Thoracic aorta (tissue), 2 donors: ENCODE measurements at places on chromosomes 13 and 19.

GRCh38 chr13:37791699-37792098 lies 77.9 kb downstream of the TRPC4 start:
- DNase-seq = no peak

GRCh38 chr13:38325426-38325825 lies 24.2 kb upstream of the UFM1 start:
- no peak for DNase-seq

DNA sequence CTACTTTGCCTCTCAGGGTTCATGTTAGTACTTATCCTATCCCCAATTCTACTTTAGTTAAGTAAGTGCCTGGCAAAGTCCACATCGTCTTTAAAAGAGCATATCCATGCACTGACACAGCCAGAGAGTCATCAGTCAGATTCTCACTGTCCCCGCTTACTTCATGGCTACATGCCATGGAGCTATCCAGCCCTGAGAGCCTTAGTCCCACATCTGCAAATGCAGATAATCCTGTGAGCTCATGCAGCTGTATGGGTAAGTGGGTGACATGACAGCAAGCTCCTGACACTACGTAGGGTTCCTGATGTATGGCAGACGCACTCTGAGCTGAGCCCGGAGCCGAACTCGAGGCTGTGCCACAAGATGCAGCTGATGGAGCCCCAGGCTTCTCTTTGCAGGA lies 661.5 kb downstream of the LIG4 start:
- no peak for DNase-seq

DNA sequence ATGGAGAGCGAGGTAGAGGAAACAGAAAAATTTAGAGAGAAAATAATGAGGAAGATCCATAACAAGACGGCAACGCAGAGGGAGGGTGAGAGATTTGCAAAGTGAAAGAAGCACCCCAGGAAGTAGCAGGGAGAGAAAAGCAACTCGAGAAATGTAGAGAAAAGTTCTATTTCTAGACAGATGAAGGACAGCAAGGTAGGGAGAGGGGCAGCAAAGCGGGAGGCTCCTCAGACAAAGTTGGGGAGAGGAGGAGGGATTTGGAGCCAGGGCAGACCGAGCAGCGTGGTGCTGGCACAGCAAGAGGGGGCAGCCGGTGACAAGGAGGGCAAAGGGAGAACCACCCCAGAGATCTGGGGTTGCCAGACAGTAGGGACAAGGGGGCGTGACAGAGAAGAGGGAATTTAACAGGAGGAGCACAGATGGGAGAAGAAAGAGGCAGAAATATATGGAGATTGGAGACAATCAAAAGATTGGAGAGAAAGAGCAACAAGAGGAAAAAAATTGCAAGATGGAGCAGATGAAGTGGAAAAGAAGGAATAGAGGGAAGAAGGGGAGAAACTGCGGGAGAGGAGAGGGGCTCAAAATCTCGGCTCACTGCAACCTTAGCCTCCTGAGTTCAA lies 989 bp downstream of the ZNF766 start:
- DNase-seq = no peak

- DNase-seq = no peak
Observed at GRCh38 chr19:8552810-8553209, 24.4 kb downstream of the MYO1F start.
